ENCODE measurements at places on chromosomes 4 and X.

DNA sequence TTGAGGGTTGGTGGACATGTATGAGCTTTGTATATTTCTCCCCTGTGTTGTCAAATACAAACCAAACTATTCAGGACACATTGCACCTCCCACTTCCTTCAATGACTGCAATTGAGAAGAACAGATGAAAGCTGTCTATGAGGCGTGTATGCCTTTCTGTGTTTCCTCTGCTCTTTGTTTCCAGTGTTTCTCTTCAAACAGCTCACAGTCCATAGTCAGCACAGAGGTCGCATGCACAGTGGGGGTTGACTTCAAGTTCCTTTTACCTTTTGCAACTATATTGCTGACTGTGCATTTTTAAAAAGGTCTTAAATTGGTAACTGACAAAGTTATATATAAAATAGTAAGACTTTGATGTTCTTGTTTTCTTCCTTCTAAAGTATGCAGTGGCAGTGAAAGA, 957.8 kb downstream of the C4orf33 start:
- no peak for DNase-seq

GRCh38 chr4:99408346-99408745, 26.8 kb downstream of the ADH7 start:
- no peak for DNase-seq

DNA sequence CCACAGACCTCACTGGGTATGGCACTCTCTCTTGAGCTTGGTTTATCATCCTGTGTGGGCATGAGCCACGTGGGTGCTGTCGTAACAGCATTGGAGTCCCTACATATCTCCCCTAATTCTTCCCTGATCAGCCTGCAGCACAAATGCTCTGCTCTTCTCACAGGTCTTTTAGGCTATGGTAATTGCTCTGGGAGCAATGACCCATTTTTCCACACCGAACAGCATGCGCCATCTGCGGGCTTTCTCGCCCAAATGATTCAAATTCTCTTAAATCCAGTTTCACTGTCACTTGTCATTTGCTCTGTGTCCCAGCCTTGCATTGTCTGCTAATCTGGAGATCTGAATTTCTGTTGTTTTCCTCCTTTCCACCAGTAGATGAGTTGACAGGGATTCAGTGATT, 48.9 kb upstream of the GATB start:
- no peak for DNase-seq

DNA sequence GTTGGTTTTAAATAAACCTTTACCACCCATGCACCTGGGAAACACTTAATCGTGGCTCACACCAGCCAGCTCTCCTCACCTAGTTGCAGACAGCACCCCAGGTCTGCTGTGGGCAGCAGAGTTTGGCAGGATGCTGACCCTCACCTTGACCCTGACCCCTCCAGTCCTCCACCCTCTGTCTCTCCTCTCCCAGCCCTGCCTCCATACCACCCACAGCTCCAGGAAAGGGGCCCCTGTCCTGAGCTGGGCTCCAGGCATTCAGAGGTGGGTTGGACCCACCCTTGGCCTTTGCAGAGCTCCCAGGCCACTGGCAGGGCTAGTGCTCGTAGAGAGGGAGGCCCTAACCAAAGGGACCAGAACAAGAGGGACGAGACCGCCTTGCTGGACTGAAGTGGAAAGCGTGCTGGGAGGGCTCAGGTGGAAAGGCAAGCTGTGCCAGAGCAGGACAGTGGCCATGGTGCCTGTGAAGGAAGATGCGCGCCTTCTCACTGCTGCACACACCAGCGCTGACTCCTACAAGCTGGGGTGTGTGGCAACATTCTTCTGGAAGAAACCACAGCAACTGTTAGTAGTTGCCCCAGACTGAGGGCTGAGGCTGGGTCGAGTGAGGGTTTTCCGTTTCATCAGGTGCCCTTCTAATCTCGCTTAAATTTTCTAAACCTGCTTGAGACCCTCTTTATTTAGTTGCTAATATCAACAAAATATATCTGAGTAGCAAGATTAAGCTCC, 10.7 kb upstream of the S100P start:
- DNase-seq, result no peak

DNA sequence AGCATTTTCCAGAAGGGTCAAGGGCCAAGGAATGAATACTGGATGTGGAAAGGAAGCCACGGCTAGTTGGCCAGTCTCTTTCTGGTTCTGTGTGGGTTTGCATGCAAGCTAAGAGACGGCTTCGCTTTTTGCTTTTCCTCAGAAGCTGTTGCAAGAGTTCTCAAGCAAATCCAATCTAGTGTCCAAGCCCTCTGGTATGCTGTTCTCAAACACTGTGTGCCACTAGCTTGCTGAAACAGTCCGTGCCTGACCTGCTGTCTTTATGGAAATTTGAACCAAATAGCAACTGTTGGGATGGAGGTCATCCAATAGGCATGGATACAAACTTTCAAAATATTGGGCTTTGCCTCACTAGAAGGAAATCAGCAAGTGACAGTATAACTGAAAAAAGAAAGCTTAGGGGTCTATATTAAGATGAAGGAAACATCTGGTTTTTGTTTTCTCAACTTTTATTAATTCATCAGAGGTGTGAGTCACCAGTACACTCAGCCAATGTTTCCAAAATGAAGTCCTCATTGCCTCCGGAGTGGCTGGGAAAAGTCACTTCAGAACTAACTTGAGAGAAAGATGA, 70.5 kb downstream of the SLC9A6 start:
- DNase-seq, result no peak

- DNase-seq, result peak; percentile 2
Measured at GRCh38 chr4:90357117-90357710, 230.0 kb downstream of the CCSER1 start.

DNA sequence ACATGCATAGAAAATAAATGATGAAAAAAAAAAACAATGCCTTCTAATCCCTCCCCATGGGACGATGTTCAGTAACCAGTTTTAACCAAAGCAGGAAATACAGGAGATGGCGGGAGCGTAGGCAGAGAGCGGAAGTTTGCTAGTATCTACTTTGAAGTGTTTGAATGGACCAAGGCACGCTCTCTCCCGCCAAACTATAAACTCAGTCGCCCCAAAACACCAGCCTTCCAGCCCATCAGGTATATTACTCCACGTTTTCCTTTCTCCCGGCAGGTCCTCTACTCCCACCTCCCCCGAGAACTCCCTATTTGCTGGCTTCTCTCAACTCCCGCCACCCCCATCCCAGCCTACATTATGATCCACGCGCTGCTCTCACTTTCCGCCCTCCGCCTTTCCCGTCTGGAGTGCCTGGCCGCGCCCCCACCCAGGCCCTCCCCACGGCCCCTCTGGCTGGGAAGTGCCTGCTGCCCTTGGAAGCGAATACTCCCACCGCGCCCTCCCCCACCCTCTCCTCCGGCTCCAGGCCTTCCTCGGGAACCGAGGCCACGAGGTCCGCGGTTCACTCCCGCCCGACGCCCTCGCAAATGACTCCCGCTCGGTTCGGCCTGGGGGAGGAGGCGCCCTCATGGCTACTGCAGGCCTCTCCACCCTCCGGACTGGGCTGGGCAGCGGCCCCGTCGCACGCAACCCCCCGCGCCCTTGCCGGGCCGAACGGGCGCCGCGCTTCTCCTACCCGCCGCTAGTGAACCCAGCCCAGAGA, 723 bp downstream of the DHX15 start:
- peak; percentile 54 for DNase-seq

DNA sequence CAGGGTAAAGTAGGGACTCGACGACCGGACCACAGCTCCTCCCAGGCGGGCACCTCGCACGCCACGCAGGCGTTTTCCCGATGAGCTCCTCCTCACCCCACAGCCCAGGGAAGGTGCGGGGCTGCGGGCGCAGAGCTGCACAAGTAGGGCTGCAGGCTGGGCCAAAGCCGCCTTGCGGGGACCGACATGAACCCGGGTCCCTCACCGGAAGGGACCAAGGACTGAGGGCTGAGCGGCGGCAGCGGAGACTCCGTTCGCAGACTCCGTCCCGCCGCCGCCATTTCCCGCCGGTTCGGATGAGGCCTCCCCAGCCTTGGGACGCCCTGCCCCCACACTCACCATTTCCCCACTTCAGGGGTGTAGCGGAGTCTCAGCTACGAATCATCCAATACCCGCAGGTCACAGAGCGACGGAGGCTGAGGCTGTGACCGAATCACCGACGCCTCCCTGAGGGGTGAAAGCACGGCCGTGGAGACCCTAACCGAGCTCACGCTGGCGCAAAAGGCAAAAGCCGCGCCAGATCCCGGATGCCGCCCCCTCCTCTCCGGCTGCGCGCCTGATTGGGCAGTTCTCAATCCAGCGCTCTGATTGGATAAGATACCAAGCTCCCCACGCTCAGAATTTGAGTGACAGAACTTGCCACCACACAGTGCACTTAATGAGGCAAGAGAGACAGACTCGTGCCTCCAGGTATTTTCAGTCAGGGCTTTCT, at the start of gene ZNF732:
Gene ZNF732 (minus strand): TSS at position 506 of the 712 bp plus-strand sequence. CDS start 164 bp downstream, at position 342.
- peak; percentile 81 for DNase-seq

DNA sequence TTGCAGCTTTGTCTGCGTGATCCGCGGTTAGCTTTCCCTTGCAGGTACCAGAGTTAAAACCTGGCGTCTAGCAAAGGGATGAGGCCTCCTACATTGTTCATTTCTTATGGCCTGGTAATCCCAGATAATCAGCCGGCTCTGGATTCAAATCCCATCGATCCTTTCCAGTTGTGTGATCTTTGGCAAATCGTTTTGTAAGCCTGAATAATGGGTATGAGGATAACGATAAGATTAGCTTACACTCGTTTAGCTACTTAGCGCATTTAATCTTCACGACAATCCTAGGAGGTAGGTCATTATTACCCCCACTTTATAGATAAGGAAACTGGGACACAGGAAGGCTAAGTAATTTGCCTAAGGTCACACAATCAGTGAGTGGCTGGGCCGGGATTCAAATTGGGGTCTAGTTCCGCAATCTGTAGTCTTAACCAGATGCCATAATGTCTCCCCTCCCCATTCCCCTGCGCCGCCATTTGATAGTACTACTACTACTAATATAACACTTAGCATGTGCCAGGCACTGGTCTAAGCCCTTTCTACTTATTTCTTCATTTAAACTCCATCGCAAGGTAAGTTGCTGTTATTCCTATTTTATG, 1.7 kb upstream of the UBA1 start:
- no peak for DNase-seq

DNA sequence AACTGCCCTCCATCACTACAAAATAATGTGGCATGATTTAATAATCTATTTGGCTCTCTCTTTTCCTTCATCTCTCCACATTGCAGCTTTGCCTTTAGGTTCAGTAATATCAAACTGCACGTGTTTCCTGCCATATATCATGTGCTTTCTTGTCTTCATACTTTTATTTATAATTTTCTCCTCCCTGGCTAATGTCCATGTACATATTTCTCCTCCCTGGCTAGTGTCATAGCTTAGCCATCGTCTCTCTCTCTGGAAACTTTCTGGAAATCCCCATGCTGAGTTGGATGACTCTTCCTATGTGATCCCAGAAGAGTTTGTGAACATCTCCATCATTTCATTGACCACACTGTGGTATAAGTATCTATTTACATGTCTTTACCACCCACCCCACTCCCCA, 21.3 kb upstream of the PDGFC start:
- no peak for DNase-seq

DNA sequence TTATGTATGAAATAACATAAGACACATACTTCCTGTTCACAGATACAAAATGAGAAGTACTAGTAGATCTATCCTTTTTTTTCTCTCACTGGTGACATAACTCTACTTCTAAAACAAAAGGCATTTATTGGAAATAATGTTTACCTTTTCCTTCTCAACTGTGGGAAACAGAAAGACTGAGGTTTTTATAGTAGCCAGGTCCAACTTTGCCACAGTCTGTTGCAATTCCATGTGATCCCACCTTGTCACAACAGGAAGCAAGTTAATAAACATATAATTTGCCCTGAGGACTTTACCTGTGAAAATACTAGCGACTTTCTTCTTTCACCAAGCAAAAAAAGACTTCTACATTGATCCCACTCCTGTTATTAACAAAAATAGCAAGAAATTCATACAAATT, 475.8 kb downstream of the PDGFC start:
- DNase-seq, result no peak

DNA sequence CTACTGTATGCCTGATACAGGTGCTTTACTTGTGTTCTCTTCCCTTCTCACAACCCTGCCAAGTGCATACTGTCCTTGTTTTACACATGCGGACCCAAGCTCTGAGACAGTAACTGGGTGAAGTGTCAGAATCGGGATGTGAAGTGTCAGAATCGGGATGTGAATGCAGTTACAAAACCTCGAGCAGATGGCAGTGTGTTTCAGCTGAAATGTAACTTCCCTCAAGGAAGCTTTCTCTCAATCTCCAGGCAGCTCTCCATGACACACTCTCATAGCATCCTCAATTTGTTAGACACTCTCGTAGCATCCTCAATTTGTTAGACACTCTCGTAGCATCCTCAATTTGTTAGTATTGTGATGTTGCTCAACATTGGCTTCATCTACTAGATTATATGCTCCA, 1.1 kb upstream of the HPSE start:
- no peak for DNase-seq

GRCh38 chrX:119870626-119871131, 854 bp downstream of the RNF113A start:
- DNase-seq, result peak; percentile 43

DNA sequence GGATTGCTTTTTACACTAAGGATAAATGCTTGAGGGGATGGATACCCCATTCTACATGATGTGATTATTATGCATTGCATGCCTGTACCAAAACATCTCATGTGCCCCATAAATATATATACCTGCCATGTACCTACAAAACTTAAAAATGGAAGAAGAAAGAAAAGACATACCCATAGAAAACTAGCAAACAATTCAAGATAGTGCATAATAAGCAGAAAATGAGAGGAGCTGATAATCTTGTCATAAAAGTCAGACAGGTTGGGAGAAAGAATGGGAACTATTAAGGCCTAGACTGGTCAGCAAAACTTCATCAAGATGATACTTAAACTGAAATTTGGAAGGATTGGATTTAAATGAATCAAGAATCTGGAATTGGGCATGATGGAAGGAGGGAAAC, 21.6 kb upstream of the MAGEB17 start:
- DNase-seq, result no peak

GRCh38 chr4:156832886-156833285, 138.7 kb downstream of the PDGFC start:
- no peak for DNase-seq

- no peak for DNase-seq
Measured at GRCh38 chrX:7444967-7445366, 297.0 kb upstream of the PUDP start.

DNA sequence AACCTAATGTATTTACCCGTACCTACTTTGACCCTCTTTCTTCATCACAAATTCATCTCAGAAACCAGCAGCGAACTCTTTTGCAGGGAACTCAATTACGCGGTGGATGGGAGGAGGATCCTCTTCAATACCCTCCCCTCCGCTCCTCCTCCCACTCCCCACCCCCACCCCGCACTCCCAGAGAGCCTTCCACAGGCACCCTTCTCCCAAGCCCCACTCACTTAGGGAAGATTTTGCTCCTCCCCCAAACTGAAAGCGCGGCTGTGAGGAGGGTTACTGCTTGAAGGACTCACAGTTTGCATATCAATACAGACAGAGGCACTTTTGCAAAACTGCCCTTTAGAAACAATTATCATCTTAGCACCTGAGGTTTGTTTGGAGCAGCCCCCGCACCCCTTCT, 960 bp upstream of the IL1RAPL1 start:
- no peak for DNase-seq

- DNase-seq, result peak; percentile 0
Measured at GRCh38 chrX:30060718-30061117, 154.6 kb upstream of the MAGEB2 start.

GRCh38 chrX:644304-645281, 14.0 kb downstream of the SHOX start:
- DNase-seq, result no peak

GRCh38 chr4:183443655-183444213, 702 bp upstream of the CDKN2AIP start:
- DNase-seq, result no peak

GRCh38 chrX:148582353-148582752, 81.9 kb downstream of the AFF2 start:
- no peak for DNase-seq

GRCh38 chrX:69618803-69619202, 2.9 kb downstream of the EDA start:
- no peak for DNase-seq
